ENCODE measurements at places on chromosomes 4 and X.

- no peak for DNase-seq
Observed at GRCh38 chr4:8772499-8773123, 99.0 kb downstream of the HMX1 start.

- no peak for DNase-seq
Observed at GRCh38 chrX:25013632-25014365, 2.0 kb downstream of the ARX start.

DNA sequence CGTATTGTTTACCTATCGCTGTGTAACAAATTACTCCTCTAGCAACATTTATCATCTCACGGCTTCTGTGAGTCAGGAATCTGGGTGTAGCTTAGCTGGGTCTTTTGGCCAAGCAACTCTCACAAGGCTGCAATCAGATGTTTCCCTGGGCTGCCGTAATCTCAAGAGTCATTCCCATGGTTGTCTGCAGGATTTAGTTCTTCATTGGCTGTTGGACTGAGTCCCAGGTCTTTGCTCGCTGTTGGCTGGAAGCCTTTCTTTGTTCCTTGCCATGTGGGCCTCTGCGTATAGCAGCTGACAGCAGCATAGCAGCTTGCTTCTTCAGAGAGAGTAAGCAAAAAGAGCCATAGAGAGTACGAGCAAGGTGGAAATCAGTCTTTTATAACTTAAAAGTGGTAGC lies 16.8 kb downstream of the POLR2B start:
- DNase-seq, result peak; percentile 61

- peak; percentile 66 for DNase-seq
Observed at GRCh38 chr4:128355305-128355704, 67.7 kb upstream of the PGRMC2 start.

GRCh38 chrX:21255032-21255618 lies 119.1 kb upstream of the CNKSR2 start:
- no peak for DNase-seq

- no peak for DNase-seq
Observed at GRCh38 chr4:107780665-107781064, 44.1 kb upstream of the SGMS2 start.
